ENCODE measurements at places on chromosomes 2 and 18.

DNA sequence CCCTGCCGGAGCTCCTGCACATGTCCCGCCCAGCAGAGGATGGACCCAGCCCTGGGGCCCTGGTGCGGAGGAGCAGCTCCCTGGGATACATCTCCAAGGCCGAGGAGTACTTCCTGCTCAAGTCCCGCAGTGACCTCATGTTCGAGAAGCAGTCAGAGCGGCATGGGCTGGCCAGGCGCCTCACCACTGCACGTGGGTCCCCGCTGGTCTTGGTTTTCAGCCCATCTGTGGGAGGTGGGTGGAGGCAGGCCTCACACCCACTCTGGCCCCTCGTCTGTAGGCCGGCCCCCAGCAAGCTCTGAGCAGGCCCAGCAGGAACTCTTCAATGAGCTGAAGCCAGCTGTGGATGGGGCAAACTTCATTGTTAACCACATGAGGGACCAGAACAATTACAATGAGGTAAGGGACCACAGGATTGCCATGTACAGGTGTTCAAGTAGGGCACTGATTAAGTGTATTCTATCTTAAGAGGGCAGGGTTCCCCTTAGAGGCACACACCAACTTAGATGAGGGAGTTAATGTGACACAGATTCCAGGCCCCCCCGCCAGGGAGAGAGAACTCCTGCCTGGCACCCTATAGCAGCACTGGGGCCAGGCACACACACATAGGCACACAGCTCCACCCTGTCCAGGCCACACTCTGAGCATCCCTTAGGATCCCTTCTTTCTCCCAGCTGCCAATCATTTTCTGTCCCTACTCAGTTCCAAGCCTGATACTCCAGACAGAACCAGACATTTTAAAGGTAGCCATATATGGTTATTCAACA is 5.4 kb upstream of the CHRNG start:
- no peak for DNase-seq

- DNase-seq: no peak
These were observed 58.3 kb upstream of the RAPGEF4 start for GRCh38 chr2:172677363-172677762.

- no peak for DNase-seq
These were observed 160.5 kb upstream of the EPC2 start for GRCh38 chr2:148484066-148484465.

- DNase-seq: no peak
These were observed 178.7 kb downstream of the SRBD1 start for GRCh38 chr2:45432406-45432805.

DNA sequence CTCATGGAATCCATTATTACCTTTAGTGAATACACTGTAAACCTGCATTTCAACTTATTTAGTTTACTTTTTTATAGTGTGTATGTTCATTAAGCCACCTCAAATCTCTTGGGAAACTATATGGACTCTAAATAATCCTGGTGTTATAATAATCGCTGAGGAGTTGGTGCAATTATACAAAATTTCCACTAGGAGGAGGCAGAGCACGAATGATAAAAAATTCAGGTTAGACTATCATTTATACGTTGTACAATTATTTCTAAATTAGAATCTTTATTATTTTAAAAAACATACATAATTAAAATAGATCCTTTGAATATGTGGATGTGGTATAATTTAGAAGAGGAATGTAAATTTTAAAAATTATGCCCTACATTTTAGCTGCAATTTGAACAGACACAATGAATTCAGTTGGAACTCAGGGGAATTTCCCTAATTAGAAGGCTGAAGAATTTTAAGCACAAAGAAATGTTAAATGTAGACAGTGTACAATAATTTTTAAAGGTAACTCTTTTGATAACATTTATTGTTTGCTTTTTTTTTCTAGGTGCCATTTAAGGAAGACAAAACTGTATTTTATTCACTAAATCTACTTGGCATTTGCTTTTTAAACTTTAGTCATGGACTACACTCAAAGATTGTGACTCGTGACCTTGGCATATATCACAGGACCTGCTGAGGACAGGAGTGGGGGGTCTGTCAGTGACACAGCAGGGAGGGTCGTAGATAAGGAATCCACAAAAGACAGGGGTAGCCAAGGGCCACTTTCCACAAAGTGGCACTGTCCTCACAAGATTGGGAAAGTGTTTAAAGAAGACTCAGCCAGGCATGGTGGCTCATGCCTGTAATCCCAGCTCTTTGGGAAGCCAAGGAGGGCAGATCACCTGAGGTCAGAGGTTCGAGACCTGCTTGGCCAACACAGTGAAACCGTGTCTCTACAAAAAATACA is 45.5 kb downstream of the RAB12 start:
- no peak for DNase-seq

GRCh38 chr18:52518086-52518485 is 178.1 kb downstream of the DCC start:
- DNase-seq: no peak

All from T follicular helper cell (primary cell).